ENCODE measurements at places on chromosomes 4 and X.

- no peak for DNase-seq
Observed at GRCh38 chrX:68762766-68763165, 66.1 kb upstream of the EFNB1 start.

GRCh38 chrX:54494989-54495813 lies 833 bp downstream of the FGD1 start:
- DNase-seq: peak; percentile 42

- no peak for DNase-seq
Observed at GRCh38 chr4:94011190-94011589, 182.6 kb downstream of the ATOH1 start.

DNA sequence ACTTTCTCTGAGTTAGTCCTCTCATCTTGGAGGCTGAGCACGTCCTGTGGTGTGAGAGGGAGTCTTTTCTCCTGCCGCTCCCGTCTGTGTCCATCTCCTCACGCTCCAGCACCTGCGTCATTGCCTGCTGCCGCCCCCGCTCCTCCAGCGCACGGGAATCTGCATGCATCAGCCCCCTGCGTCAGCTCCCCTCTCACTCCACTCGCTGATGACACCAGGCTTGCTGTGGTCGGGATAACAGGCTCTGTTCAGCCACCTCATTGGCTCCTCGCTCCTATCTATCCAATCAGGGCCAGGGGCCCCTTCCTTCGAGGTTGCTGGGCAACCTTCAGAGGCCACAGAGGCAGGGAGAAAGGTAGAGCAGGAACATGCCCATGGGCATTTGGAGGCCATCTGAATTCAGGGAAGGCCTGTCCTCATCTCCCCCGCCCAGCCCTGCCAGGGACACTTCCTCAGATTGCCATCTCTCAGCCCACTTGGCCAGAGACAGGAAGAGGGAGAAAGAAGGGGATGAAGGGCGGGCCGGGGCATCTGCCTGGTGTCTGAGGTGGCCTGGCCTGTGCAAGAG lies 9.3 kb downstream of the ZNF185 start:
- DNase-seq: peak; percentile 47

DNA sequence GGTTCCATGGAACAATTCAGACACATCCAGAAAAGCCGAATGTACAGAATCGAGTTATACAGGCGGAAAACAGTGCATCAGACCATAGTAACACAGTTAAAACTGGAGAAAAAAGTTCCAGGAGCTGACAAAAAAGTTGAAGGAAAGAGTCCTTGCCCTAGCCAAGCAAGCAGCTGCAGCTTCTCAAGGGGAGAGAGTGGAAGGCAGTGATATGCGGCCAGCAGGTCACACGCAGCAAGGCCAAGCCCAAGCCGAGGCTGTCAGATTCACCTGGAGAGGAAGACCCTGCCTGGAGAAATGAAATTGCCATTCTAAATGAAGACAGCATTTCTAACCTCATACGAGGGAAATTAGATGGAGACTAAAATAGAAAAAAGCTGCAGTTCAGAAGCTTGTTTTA lies 55.8 kb downstream of the RGS12 start:
- no peak for DNase-seq

GRCh38 chr4:76055421-76055820 lies 19.1 kb upstream of the ART3 start:
- DNase-seq: no peak

GRCh38 chrX:47991263-47992094 lies 12.3 kb downstream of the ZNF182 start:
- no peak for DNase-seq

DNA sequence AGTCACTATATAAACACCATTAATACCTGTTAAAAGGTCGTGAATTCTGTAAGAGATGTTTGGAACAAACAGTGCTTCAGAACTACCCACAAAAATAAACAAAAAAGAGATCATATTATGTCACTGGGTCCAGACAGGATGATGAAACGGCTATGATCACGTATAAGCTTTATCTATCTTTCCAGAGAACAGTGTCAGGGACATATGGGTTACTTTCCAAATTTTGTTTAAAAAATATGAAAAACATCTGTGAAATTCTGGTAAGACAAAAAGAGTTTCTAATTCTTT lies 90.0 kb downstream of the SORBS2 start:
- DNase-seq: no peak

- DNase-seq: no peak
Observed at GRCh38 chr4:39048311-39048710, 13.7 kb upstream of the KLHL5 start.

- DNase-seq: no peak
Observed at GRCh38 chrX:124540474-124540873, 194.1 kb downstream of the SH2D1A start.

GRCh38 chrX:10370976-10371375 lies 214.2 kb downstream of the CLCN4 start:
- DNase-seq: no peak

DNA sequence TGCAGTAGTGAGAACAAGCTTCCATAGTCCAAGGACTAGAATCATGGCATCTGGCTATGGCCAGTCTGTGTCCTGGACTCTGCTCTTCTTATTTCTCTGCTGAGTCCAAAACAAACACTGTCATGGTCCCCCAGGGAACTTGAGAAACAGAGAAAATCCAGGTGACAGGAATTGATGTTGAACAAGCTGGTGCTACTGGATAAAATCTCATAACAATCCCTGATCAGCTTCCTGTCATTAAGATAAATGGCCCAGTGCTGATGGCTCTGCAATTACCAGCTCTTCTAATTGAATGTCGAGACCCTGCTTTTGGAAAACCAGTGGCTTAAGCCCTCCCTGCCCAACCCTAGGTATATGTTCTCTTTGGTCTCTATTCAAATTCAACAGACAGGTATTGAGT lies 58.8 kb upstream of the ARHGAP36 start:
- no peak for DNase-seq

DNA sequence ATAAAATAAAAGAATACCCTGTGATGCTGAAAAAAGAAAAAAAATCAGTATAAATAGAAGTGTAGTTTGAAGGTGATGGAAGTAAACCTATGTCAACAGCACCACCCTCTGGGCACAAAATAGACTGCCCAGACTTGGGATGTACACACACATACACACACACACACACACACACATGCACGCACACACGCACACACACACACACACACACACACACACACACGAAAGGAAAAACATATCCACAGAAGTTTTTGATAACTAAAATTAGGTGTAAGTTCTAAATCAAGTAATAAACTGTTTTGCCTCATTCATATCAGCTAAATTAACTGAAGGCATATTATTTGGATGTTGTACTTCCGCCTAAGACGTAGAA lies 40.5 kb downstream of the ANXA5 start:
- peak; percentile 16 for DNase-seq

DNA sequence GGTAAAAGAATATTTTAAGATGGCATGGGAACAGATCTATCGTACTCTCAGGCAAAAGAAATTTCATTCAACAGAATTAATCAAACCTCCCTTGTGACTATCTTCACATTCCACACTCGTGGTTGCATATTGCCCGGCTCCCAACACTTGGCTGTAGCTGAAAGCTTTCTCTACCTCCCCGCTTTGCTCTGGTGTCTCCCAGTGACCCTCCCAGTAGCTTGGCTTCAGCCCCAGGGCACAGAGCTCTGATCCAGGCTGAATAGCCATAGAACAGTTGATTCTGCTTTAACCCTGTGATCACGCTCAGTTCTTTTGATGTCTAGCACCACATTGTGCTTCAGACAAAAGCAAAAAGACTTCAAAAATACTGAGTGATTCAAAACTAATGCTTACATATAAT lies 24.6 kb downstream of the SLC7A11 start:
- peak; percentile 24 for DNase-seq

- DNase-seq: peak; percentile 88
Observed at GRCh38 chr4:102620697-102621497, 119.7 kb downstream of the NFKB1 start.

GRCh38 chr4:6341696-6342095 lies 72.0 kb downstream of the WFS1 start:
- no peak for DNase-seq

GRCh38 chr4:29619168-29619567 lies 1101.0 kb upstream of the PCDH7 start:
- no peak for DNase-seq

GRCh38 chr4:155805016-155805415 lies 46.2 kb downstream of the GUCY1B1 start:
- no peak for DNase-seq

DNA sequence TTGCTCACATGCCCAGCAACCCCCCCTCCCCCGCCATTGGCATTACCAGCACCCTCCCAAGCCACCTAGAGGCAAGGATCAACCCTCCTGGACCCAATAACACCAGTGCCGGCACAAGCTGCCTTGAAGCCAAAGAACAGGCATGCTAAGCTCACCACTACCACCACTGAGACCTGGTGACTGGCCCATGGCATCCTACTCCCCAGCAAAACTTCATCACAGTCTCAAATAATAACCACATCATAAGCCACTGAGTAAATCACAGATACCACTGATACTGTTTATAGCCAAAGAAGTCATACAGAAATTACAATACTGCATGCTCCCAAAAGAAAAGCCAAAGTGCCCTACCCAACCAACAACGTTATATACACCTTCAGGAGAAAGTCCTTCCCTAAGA lies 73.6 kb upstream of the RPL34 start:
- no peak for DNase-seq

- no peak for DNase-seq
Observed at GRCh38 chr4:101282076-101282844, 65.1 kb downstream of the PPP3CA start.

DNA sequence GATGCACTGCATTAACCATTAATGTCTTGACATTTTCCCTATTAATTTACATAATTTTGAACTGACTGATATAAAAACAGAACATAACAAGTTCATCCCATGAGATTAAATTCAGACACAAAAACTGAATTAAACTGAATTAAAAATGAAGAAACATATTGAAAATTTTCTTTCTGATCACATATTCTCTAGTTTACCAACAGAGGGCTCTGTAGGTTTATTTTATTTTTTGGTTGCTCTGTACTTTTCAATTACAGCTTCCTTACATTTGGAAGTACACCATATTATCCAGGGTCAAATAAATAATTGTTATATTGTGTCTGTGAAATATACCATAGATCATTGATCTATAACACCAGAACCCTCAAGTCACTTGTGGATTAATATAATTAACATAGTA lies 27.3 kb upstream of the CT83 start:
- DNase-seq: no peak

- DNase-seq: no peak
Observed at GRCh38 chr4:88144866-88145300, 13.6 kb downstream of the ABCG2 start.

GRCh38 chr4:121411151-121411744 lies 30.4 kb upstream of the QRFPR start:
- no peak for DNase-seq

DNA sequence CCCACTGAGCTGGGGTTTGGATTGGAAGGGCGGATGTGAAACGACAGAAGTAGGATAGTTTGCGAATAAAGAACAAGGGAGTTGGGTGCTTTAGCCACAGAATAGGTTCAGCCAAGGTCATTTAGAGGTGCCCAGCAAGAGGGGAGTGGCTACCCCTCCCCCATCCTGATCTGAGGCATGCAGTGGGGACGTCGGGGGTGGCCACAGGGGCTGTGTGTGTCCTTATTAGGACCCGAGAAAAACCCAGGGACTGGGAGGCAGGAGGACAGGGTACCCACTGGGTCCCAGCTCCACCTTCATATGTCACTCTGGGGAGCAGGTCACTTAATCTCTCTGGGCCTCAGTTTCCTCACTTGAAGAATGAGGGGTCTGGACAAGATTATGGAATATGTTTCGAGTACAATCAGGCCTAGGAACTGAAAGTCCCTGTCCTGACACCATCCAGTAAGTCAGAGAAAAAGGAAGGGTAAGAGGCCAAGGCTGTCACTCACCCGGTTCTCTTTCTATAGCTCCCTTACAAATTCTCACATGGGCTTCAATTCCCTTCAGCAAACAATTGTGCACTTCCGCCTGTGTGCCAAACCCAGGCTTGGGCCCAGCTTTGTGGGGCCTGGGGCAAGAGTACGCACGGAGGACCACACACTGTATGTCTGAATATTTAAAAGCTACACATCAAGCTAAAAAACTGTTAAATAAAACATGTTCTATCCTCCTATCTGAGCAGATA lies 4.2 kb upstream of the NYX start:
- no peak for DNase-seq

DNA sequence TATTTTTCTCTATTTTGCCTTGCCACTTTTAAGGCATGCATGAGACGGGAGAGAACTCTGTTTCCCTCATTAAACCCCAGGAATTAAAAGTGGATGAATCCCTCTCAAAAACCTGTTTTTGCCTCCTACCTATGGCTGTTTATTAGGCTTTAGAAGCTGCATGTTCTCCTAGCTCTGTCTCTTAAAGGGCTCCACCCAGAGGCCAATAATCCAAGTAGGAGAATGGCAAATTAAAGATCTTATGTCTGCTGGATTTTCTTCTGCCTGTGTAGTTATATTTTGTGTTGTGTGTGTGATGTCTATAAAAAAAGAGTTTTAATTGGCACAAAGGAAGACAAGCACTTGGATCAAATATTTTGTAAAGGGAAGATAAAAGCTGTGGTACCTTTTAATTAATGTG lies 32.4 kb downstream of the MAGEC1 start:
- no peak for DNase-seq

GRCh38 chrX:69076088-69076487 lies 89.2 kb downstream of the PJA1 start:
- no peak for DNase-seq

DNA sequence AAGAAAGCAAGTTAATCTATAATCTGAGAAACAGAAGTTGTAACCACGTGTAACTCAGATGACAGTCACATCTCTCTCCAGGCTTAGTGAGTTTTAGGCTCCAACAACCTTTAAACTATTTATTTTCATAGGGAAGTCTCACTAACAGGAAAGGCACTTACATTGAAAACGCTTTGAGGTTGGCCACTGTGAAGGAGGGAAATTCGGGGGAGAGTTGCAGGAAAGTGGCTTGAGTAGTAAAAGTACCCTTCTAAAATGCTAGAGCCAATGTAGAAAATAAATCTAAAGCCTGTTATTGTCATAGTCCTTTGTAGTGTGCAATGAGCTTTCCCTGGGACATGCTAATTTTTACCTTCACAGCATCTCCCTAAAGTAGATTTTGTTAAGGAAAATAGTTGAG lies 995 bp upstream of the NFXL1 start:
- no peak for DNase-seq

DNA sequence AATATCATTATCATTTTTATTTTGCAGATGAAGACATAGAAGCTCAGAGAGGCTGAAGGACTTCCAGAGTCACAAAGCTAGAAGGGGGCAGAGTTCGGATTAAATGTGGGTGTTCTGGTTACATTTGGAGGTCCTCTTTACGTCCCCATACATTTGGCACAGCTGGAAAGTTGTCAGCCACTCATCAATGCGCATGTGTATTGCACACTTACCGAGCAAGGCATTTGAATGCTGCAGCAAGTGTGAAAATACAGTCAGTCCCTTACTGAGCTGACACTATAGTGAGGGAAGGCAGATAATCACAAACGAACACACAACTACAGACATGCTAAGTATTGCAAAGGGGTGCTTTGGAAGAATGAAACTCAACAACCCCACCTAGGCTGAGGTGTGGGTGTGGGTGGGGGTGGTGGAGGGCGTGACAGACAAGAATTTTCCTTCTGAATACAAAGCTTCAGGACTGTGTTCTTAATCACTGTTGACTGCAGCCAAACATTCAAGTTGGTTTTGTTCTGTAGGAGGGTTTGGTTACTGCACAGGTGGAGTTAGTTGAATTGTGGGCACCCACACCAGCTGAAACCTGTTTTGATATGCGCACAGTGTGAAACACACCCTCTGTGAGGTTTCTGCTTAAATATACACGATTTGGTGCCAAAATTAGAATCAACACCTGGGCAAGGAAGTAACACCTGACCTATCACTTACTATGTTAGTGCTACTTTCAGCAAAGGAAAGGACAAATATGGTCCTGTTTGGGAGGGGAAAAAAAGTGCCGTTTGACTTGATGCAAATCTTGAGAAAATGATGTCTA lies 72.4 kb downstream of the COQ2 start:
- no peak for DNase-seq

- DNase-seq: no peak
Observed at GRCh38 chr4:80876810-80877209, 153.7 kb upstream of the BMP3 start.
